ENCODE measurements at places on chromosomes 4 and X.
A peak's percentile ranks its signal among the peaks of the same experiment; 100 is the strongest.

- no peak for DNase-seq
Measured at GRCh38 chr4:141458501-141458900, 177.9 kb upstream of the IL15 start.

DNA sequence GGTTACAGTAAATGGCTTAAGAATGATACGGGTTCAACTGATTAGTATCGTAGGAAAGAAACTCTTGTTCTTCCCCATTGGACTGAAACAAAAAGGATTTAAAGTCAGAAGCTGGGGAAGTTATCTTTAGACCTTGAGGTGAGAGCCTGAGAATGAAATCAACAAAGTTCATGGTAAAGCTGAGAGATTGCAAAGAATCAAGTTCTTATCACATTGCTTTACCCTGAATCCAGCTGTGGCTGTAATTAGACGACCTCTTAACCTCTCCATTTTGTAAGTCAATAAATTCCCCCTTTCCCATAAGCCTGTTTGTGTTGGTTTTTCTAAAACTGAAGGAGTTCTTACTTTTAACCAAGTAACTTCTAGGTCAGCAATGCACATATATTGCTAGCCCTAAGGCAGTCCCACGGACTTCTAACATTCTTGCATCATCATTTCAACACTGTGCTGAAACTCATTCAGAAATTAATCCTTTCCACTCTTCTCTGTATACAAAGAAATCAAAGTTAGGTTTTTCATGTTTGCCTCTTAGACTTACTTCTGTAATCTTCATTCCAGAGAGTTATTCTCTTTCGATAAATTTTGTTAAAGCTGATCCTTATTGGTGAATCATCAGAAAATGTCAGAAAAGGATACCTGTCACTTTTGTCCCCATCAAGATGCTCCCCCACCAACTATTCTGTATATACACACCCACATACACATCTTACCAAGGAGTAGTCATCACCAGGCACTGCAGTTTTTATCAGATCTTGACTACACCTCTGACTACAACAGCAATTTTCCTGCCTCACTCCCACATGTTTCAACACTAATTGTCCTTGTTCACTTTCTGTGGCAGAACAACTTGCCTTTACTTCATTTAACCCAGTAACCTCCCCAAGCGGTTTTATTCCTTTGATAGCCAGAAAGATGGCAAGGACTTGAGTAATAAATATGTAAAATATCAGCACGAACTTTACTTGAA is 77.9 kb upstream of the STK26 start:
- no peak for DNase-seq

DNA sequence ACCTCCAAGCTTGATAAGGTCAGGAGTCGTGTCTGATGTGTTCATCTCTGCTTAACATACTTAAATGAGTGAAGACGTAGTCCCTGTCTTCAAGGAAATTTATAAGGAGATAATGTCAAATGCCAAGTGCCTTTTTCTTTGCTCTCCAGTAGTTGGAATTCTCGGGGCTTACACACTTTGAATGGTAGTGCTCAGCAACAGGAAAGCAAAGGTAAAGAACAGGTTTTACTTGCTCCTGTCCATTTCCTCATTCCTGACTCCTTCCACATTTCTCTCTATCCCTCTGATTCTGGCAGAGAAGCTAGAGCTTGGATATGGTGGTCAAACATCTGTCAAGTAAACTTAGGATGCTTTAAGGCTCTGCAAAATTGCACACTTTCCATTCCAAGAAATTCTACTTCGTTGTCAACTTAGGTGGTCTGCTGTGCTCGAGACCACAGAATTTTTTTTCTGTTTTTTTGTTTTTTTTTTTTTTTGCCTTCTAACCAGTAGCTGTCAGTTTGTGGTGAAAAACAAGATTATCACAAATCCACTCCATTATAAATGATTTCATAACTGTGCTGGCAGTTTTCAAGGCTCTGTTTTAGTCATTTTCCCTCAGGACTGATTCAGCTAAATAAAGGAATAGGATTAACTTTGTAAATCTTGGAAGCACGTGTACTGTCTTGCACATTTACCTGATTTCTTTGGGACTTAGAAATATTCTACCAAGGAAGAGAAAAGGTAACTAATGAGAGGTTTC is 180.8 kb upstream of the ANXA3 start:
- no peak for DNase-seq

DNA sequence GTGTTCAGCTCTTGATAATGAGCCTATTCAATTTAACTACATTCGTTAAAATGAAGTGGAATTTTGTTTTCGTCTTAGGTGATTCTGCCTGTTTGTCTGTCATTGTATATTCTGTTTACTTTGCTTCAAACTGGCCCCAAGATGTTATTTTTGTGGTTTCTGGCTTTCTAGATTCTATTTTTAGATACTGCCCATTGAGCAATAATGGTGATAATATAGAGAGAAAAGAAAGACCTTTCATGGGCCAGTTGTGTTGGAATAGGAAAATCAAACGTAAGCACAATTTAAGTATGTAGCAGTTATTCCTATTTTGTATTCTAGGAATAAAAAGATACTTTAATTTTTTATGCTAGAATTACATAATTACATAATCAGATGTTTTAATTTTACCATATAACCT is 4.0 kb downstream of the CDKN2AIP start:
- no peak for DNase-seq

- no peak for DNase-seq
Measured at GRCh38 chr4:92445127-92445526, 141.4 kb downstream of the GRID2 start.

- no peak for DNase-seq
Measured at GRCh38 chr4:76886214-76886613, 11.7 kb downstream of the SOWAHB start.

GRCh38 chr4:14615671-14616070 is 386.6 kb upstream of the CPEB2 start:
- DNase-seq, result no peak

DNA sequence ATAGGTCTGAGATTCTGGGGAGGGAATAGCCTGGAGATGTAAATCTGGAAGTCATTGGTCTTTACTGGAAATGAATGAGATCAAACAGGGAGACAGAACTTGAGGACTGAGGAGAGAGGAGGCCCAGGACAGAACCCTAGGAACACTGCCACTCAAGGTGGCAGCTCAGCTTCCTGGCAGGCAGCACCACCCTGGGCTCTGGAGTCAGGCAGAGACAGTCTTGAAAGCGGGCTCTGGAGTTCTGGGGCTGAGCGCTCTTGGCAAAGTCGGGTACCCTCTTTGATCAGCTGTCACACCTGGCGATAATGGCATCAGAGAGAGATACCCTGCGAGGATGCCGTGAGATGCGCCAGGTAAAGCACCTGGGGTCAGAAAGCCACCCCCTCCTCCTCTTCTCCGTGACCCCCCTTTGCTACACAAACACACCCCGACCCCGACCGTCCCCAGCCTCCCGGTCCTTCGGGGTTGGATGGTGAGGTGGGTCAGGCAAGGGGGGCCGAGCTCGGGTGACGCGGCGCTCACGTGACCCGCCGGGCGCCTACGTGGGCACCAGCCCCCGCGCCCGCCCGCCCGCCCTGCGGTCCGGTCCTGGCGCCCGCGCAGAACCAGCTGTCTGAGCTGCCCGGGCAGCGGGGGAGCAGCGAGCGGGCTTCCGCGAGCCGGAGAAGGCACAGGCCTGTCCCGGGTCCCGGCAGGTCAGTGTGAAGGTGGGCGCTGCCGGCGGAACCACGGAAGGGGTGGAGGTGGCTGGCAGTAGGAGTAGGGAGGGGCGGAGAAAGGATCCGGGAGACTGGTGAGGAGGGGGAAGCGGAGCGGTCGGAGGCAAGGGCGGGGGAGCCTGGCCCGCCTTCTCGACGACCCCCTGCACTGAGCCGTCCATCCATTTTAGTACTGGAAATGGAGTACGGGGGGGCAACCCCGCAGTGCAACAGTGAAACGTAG is at the start of gene TCEAL3:
Gene TCEAL3, plus strand, starts transcription at position 600 of the 942 bp plus-strand sequence. CDS start 1,102 bp downstream, outside the sequence.
- DNase-seq, result peak; percentile 74

- peak; percentile 67 for DNase-seq
Measured at GRCh38 chr4:27692158-27692557, 831.5 kb downstream of the STIM2 start.

- peak; percentile 59 for DNase-seq
Measured at GRCh38 chr4:115028682-115029410, 84.6 kb downstream of the NDST4 start.

- no peak for DNase-seq
Measured at GRCh38 chrX:152958047-152958446, 35.9 kb downstream of the PNMA5 start.

GRCh38 chr4:71473541-71474240 is 134.9 kb downstream of the SLC4A4 start:
- DNase-seq, result no peak

GRCh38 chrX:39516427-39516841 is 581.3 kb downstream of the BCOR start:
- peak; percentile 22 for DNase-seq

- no peak for DNase-seq
Measured at GRCh38 chrX:67570839-67571238, 27.0 kb downstream of the AR start.

DNA sequence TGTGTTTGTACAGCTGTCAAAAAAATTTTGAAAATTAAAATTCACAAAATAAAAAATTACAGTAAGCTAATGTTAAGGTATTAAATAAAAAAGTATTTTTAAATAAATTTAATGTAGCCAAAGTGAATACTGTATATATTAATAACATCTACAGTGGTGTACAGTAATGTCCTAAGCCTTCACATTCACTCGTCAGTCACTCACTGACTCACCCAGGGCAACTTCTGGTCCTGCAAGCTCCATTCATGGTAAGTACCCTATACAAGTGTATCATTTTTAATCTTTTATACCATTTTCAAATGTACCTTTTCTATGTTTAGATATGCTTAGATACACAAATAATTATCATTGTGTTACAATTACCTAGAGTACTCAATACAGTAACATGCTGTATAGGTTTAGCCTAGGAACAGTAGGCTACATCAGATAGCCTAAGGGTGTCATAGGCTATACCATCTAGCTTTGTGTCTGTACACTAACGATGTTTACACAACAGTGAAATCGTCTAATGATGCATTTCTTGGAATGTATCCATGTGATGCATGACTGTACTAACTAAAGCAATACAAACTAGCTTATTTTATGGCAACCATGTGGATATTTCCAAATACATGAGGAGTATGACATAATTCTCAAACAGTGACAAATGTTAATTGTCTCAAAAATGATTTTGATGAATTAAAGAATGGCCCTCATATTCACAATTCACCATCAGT is 13.7 kb downstream of the DDX60 start:
- no peak for DNase-seq

DNA sequence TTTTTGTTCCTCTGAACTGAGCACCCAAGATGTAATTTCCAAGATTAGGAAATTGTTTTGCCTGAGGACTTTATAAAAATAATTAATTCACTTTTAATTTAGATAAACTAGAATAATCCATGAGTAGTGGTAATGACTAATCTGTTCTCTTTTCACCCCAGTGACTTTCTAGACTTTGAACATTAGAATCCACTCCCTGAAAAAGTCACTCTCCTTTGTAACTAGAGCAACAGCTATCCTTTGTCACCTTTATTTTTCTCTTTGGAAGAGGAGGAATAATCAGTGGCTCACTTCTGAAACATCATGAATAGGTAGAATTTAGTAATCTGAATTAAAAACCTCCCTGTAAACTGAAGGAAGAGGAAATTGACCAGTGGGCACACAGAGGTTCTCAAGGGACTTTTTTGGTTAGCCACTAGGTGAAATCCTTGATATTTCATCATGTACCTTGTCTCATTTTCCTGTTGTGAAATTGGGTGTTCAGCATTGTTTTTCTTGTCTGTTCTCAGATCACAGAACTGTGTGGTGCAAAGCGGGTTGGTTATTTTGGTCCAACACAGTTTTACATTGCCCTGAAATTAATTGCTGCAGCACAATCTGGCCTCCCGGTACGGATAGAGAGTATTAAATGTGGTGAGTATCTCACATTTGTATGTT is 59.4 kb downstream of the REPS2 start:
- DNase-seq, result no peak

GRCh38 chrX:16196829-16197228 is 29.5 kb downstream of the MAGEB17 start:
- DNase-seq, result no peak

- DNase-seq, result no peak
Measured at GRCh38 chrX:38376747-38377146, 24.3 kb downstream of the OTC start.

DNA sequence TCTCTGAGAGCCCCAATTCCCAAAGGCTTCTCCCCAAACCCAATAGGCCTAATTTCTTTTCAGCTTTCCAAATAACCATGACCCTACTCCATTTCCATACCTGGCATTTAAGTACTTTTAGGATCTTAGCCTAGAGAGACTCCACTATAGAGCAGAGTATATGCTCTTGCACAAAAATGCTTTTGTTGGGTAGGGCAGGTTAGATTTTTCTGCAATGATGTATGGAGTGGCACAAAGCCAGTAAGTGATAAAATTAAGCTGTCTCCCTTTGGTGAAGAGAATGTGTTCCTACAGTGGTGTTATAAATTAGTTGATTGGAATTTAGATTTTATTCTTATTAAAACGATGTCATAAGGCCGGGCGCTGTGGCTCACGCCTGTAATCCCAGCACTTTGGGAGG is 124.9 kb downstream of the INPP4B start:
- no peak for DNase-seq

DNA sequence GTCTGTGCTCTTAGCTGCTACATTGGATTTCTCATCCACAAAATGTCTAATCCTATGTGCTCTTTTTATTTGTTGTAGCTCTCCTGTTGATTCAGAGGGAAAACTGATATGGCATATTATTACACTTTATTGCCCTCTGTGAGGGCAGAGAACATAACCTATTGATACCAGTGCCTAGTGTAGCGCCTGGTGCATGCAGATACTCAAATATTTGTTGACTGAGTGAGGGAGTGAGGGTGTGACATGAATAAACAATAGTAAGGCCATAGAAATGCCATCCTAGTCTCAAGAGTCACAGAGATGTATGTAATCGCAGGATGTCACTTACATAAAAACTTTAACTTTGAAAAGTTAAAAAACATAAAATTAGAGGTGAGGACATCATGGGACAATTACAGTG is 159.1 kb downstream of the SHROOM3 start:
- DNase-seq, result no peak

- no peak for DNase-seq
Measured at GRCh38 chr4:121677524-121677923, 19.3 kb downstream of the ANXA5 start.

DNA sequence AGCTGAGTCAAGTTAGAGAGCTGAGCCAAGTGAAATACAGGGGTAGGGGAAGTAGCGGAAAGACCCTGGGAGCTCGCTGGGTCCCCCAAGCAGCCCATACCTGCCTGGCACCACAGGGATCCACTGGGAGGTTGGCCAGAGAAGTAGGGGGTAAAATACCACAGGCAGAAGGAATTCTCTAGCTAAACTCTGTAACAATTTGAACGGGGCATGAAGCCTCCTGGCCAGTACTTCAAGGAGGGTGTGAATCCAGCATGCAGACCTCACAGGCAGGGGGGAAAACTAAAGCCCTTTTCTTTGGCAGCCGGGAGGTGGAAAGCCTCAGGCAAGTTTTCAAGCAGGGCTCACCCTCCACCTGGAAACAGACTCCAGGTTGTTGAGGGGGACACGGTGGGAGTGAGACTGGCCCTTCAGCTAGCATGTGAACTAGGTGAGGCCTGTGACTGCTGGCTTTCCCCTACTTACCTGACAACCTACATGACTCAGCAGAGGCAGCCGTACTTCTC is 3.7 kb upstream of the UGT2A1 start:
- DNase-seq, result no peak

Data from SJCRH30 (cell line).